ENCODE measurements at places on chromosomes 12 and 14.

GRCh38 chr12:11832093-11832492 is 182.6 kb downstream of the ETV6 start:
- no peak for DNase-seq

- DNase-seq: no peak
Observed at GRCh38 chr12:5792343-5792742, 152.7 kb downstream of the ANO2 start.

GRCh38 chr12:77493302-77494168 is 337.2 kb upstream of the NAV3 start:
- no peak for DNase-seq

GRCh38 chr14:24504425-24504950 is 3.6 kb downstream of the CMA1 start:
- no peak for DNase-seq

- DNase-seq: no peak
Observed at GRCh38 chr14:90678846-90679362, 137.3 kb downstream of the TTC7B start.

DNA sequence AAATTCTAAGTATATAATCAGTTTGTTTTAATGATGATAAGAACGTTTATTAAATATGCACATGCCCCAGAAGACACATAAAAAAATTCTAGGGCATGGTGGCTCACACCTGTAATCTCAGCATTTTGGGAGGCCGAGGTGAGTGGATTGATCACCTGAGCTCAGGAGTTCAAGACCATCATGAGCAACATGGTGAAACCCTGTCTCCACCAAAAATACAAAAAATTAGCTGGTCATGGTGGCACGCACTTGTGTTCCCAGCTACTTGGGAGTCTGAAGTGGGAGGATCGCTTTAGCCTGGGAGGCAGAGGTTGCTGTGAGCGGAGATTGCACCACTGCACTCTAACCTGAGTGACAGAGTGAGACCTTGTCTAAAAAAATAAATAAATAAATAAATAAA is 4.0 kb downstream of the CD69 start:
- DNase-seq: no peak

DNA sequence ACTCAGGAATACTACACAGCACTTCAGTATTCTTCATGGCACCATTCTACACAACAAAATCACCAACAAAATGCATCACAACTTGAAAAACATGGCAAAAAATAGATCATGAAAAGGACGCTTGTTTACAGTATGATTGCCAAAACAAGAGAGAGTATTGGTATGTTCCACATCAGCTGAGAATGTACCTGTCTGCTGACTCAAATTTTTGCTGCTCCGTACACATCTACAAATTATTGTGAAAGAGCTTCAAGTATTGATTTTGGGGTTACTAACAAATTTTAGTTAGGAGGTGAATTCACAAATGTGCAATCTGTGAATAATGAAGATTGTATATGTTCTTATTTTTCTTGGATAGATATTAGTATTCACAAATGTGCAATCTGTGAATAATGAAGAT is 105.4 kb downstream of the GPHN start:
- no peak for DNase-seq

- no peak for DNase-seq
Observed at GRCh38 chr12:122813310-122813713, 21.9 kb upstream of the HIP1R start.

DNA sequence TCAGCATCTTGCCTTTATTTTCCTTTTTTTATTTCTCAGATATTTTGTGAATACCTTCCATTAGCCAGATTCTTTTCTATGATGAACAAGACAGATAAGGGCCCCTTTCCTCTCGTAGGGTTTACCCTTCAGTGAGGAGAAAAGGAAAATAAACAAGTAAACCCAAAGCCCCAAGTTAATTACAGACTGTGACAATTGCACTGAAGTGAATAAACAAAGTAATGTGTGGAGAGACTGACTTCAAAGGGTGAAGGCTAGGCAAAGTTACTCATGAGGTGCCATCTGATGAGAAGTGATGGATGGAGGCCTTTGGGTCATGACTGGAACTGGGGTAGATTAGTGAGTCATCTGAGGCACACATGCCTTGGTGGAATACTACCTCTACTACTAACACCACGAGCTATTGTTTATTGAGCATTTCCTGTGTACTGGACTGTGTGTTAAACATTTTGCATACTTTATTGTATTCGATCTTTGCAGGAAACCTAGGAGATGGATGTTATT is 143.4 kb upstream of the PRICKLE1 start:
- no peak for DNase-seq

GRCh38 chr14:101196795-101197590 is 293.5 kb upstream of the RTL1 start:
- no peak for DNase-seq

DNA sequence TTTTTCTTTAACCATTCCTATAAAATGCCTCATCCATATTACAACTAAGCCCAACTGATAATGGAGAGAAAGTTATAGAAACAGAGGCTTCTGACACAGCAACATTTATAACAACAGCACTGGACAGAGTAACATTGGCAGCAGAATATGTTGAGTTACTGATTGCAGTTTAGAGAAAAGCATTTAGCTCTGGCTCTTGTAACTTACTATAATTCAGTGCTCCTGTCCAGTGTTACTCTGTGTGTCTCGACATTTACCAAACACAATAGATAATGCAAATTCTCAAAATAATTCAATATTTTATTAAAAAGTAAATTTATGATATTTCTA is 356.1 kb downstream of the CEP128 start:
- DNase-seq: no peak

DNA sequence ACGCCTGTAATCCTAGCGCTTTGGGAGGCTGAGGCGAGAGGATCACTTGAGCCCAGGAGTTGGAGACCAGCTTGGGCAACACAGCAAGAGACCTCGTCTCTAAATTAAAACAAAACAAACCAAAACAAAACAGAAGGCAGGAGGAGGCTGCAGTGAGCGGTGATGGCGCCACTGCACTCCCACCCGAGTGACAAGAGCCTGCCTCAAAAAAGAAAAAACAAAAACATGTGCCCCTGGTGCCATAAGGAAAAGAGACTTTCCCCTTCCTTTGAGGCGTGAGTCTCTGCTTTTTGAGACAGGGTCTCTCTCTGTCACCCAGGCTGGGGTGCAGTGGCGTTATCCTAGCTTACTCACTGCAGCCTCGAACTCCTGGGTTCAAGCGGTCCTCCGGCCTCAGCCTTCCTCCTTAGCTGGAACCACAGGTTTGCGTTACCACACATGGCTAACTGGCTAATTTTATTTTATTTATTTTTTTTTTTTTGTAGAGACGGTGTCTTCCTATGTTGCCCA is 9.0 kb upstream of the EAPP start:
- DNase-seq: no peak

- DNase-seq: no peak
Observed at GRCh38 chr12:116919706-116920485, 9.1 kb downstream of the FBXW8 start.

DNA sequence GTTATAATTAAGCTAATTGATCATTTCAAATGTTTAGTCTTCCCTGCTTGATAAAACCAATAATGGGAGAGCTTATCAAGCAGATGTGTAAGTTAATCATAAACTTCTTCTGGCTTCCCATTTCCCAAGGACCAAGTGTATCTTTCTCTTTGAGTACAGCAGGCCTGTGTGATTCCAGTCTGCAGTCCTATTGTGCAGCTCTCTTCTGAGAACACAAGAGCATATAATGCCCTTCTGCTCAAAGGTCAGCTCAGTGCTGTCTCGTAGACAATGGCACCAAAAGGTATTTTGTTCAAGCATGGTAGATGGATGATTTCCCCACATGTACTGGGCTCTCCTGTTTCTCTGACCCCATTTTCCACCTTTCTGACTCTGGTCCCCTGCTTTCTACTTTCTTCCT is 101.8 kb upstream of the DYRK2 start:
- no peak for DNase-seq

- DNase-seq: no peak
Observed at GRCh38 chr12:55706568-55707218, 1.0 kb downstream of the ITGA7 start.

DNA sequence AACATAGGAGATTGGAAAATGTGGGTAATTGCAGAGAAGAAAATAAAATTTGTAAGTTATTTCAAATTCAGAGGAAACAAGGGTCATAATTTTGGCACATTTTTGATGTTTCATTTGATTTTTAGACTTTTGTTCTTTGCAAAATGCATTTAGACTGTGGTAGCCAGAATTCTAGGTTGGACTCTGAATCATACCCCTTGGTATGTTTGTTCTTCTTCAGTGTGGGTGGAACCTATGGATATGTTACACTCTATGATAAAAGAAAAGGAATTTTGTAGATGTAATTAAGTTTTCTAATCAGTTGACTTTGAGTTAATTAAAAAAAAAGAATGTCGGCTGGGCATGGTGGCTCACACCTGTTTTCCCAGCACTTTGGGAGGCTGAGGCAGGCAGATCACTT is 827.0 kb downstream of the AACS start:
- DNase-seq: no peak

DNA sequence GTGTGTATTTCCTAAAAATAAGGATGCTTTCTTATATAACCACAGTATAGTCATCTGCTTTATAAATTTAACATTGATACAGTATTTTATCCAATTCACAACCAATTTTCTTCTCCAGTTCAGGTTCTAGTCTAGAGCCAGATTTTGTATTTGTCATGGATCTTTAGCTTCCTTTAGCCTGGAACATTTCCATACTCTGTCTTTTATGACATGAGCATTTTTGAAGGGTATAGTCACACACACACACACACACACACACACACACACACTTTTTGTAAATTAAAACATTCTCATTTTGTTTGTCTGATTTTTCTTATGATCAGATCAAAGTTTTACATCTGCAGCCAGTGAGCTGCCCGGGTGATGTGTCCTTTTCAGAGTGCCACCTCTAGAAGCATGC is 25.4 kb downstream of the CGRRF1 start:
- no peak for DNase-seq
